ENCODE measurements at places on chromosomes 2 and 18.

GRCh38 chr2:42360493-42360889 is 526 bp downstream of the COX7A2L start:
- DNase-seq, result peak; percentile 19

- DNase-seq, result no peak
These were observed 205.5 kb upstream of the REV1 start for GRCh38 chr2:99695130-99695943.

- no peak for DNase-seq
These were observed 308.1 kb downstream of the ZEB2 start for GRCh38 chr2:144211826-144212225.

GRCh38 chr2:128501700-128502099 is 183.0 kb upstream of the HS6ST1 start:
- DNase-seq, result no peak

DNA sequence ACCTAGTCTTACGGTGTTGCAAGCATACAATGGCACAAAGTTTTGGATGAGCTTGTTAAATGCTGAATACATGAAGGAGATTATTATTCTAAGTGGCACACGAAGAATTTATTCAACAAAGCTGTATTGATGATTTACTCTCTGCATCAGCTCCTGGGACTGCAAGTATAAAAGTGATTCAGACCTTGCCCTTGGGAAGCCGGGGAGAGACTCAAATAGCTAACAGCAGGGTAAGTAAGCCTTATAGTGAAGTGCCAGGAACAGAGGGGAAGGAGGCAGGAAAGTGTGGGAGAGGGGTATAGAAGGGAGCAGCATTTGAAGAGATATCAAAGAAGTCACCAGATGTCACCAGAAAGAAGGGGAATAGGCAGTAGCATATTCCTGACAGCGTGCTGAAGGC is 115.4 kb downstream of the MCFD2 start:
- DNase-seq, result no peak

- DNase-seq, result peak; percentile 97
These were observed 80.6 kb downstream of the EML6 start for GRCh38 chr2:54803783-54804751.

- DNase-seq, result no peak
These were observed 177.3 kb downstream of the NBAS start for GRCh38 chr2:15383695-15384350.

- DNase-seq, result no peak
These were observed 36.8 kb upstream of the EML4 start for GRCh38 chr2:42132191-42132965.

GRCh38 chr2:135586148-135586547 is 54.9 kb downstream of the R3HDM1 start:
- DNase-seq, result no peak

DNA sequence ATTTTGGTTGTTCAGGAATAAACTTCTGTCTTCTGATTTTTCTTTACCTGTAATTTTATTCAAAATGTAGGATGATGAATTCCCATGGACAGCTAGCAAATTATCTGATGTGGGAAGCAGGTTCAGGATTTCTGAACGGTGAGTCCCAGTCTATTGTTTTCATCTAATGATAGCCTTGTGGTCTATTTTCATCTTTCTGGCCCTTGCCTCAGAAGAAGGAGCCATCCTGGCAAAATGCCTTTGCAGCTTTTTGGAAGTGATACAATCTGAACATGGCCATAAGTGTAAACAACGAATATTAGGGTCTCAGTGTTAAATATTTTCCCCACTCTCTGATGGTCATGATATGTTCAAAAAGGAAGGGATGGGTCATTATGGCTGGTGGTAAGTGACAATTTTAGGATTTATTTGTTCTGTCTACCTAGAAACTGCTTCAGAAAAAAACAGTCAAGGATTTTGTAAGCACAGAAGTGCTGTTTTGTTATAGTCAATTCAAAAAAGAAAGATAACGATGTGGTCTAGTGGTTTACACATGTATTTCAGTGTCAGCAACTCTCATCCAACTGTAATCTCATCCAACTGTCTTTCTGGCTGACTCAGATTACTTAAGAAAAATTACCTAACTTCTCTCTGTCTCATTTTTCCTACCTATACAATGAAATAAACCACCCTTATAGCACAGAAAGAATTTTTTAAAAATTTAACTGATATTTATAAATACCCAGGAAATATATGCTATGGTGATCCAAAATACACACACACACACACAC is 272.6 kb upstream of the ERBB4 start:
- no peak for DNase-seq

GRCh38 chr2:161206471-161207032 is 46.3 kb downstream of the TANK start:
- DNase-seq, result no peak

- DNase-seq, result no peak
These were observed 1132.2 kb downstream of the LRP1B start for GRCh38 chr2:140998577-140998976.

DNA sequence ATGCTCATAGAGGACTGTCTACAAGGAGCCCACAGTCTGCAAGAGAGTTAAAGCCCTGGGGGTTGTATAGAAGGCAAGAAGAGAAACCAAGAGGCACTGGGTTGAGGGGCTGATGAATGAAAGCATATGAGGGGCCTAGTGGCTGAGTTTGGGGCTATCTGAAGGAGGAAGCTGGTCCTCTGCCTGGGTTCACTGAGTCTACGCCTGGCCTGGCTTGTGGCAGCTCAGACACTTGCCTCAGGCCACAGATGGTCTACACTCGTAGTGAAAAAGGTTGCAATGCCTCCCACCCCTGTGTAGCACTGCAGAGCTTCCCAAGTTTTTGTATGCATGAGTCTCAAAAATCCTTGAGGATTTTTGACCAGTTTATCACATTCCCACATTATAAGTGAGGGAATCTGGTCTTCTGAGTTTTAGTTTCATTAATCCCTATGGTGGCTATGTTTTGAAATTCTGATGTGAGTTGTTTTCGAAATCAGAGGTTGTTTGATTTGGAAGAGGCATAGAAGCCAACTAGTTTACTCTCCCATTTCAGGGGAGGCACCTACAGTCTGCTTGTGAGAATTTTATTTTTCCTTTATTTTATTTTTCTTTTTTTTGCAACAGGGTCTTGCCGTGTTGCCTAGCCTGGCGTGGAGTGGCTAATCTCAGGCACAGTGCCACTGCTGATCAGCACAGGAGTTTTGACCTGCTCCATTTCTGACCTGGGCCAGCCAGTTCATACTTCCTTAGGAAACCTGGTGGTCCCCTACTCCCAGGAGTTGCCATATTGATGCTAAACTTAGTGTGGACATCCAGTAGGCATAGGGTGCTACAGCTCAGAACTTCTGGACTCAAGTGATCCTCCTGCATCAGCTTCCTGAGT is 10.0 kb downstream of the MYCN start:
- DNase-seq, result no peak

DNA sequence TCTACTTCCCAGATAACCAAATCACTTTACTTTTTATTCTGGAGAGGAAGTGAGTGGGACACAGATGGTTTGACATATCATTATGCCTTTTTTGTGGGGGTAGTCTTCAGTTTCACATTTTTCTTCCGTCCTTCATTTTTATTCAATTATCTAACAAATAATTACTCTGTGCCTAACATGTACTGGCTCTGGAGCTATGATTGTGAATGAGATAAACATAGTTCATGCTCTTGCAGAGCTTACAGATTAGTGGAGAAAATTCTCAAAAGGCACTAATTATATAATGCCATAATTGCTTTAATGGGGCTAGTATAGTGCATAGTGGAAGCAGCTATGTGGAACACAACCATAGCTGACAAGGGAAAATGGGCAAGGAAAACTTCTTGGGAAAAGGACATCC is 303.6 kb upstream of the TFPI start:
- no peak for DNase-seq

DNA sequence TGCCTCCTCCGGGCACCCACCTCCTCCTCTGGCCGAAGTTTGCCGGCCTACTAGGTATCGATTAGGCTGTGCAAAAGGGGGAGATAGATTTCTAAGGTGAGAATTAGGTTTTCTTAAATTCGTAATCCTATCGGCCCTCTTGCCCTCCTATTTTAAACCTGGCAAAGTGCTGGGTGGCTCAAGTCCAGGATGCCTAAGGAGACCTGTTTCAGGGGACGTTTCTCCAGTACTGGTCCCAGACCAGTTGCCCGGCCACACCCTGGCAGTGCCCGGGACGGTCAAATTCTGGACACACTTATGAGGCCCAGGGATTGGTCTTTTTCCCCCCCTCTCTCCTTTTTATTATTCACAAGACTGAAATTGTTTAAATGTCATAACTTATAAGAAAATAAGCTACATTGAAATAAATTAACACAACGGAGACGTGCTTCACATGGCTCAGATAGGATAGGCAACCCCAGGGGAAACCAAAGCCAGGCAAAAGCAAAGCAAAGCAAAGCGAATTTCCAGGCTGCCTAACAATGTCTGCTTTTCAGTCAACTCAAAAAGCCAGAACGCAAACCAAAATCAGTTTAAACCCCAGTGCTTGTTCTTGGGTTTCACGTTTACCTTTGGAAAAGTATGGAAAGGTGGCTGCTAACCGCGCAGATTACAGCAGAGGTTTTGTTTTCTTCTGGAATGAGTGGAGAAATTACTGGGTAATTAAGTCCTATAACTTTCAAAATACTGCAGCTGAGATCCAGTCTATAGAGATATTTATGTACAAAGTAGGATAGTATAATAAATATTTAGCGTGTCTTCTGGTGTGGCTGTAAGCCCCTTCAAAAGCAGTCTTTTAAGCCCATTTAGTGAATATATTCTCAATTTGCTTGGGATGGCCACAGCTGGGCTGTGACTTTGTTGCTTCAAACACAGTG is 3.0 kb downstream of the GBX2 start:
- DNase-seq, result no peak

- no peak for DNase-seq
These were observed 325.4 kb downstream of the ZNF804A start for GRCh38 chr2:184923751-184924150.

DNA sequence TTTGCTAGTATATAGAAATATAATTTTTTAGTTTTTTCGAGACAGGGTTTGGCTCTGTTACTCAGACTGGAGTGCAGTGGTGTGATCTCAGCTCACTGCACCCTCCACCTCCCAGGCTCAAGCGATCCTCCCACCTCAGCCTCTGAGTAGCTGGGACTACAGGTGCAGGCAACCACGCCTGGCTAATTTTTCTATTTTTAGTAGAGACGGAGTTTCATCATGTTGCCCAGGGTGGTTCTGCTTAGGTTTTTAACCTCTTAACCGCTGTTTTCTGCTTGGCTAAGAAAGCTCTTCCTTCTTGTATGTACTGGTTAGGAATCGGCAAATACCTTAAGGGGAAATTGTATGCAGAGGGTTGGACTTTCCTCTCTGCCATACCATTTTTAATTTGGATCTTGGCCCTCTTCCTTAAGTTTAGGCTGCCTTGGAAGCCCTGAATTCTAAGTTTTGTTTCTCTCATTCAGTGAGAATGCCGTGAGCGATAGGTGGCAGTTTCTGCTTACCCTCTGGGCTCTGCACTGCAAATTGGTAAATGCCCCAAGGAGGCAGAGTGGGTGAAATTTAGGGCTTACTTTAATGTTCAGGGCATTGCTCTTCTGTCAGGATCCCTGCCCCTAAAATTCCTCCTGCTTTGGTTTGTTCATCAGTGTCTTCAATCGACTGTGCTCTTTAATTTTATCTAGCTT is 32.3 kb downstream of the EML6 start:
- no peak for DNase-seq

DNA sequence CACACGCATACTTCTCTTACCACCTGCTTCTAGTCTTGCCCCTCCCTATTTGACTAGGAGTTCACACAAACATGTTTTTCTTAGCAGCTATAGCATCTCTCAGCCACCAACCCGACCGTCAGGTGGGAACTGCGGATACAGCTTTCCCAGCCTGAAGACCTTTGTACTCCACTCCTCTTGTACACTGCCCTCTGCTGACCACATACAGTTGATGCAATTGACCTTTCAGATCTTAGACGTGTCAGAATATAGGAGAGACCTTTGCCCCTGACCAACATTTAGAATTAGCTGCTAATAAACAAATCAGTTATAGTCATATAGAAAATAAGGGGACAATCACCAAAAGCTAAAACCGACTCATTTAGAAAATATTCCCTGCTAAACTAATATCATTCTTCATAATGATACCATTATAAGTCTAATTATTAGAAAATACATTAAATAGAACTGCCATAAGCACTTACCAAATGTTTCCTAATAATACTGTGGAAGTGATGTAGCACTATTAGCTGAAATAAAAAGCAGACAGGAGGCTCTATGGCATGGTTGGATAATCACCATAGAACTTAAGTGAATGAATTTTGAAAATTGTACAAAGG is 208.4 kb downstream of the RAD51AP2 start:
- DNase-seq, result peak; percentile 80

- DNase-seq, result no peak
These were observed 316.9 kb downstream of the OSR1 start for GRCh38 chr2:19041434-19042041.

GRCh38 chr2:22904126-22904684 is 480.8 kb upstream of the KLHL29 start:
- peak; percentile 21 for DNase-seq

GRCh38 chr2:154189953-154190352 is 318.2 kb downstream of the GALNT13 start:
- no peak for DNase-seq
